Cardiac fibroblast (primary cell): ENCODE measurements at places on chromosomes 7 and 10.

GRCh38 chr7:46490406-46490805 lies 569.3 kb upstream of the IGFBP3 start:
- no peak for DNase-seq

DNA sequence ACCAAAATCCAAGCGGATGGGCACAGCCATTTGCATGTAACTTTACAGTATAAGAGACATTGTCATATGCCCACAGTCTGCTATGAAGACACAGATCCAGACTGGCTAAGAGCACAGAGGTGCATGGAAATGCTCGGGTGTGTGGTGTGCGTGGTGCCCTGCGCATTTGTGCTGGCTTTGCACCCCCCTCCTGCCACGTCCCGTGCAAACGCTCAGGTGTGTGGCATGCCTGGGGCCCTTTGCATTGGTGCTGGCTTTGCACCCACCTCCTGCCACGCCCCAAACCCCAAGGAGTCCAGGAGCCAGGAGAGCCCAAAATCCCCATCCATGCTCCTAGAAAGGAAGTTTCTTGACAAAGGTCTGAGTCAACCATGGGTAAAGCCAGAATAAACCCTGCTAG lies 306.2 kb downstream of the PTPRN2 start:
- DNase-seq, result no peak

DNA sequence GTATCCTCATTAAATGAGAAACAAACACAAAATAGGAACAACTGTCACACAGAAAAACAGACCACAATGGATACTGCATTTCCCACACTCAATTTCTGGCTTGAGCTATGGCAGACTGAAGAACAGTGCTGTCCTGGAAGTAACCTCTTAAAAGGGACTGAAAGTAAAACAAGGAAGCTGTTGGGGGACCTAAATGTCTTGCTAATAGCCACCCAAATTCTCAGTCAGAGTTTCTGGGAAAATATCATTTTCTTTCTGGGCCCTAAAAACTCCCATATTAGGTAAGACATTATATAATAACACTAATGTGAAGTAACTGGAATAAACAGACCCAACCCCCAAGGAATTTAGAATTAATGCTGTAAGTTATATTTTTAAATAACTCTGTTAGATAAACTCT lies 80.9 kb upstream of the TFEC start:
- DNase-seq, result no peak

GRCh38 chr7:47540387-47541350 lies 41.2 kb downstream of the TNS3 start:
- no peak for DNase-seq

DNA sequence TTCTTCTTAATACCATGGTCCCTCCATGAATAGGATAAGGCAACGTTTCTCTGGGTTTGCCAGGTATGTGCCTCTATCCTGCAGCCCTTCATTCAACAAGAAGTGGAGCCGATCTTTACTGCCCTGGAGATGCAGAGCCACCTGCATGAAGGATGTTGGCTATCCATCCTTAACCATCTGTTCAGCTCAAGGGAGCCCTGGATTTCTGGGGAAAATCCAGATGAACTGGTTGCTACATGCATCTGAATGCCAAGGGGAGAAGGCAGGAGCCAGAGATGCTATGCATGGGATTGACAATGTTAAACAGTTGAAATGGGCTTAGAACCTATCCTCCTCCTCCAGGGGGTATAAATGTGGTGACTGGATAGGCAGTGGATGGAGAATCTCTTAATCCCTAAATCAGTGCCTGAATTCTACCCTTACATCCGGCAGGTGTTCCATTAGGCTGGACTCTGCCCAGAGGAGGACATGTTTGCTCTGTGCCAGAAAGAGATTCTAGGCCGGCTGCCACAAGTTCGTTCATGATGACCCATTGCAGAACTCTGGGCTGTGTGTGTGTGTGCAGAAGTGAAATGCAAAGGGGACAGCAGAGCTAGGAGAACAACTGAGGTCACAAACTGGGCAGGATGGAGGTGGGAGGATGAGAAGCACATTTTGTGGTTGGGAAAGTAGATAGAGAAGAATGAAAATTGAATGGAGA lies 15.6 kb downstream of the CPED1 start:
- no peak for DNase-seq
